ENCODE measurements at places on chromosomes 5 and 9.

DNA sequence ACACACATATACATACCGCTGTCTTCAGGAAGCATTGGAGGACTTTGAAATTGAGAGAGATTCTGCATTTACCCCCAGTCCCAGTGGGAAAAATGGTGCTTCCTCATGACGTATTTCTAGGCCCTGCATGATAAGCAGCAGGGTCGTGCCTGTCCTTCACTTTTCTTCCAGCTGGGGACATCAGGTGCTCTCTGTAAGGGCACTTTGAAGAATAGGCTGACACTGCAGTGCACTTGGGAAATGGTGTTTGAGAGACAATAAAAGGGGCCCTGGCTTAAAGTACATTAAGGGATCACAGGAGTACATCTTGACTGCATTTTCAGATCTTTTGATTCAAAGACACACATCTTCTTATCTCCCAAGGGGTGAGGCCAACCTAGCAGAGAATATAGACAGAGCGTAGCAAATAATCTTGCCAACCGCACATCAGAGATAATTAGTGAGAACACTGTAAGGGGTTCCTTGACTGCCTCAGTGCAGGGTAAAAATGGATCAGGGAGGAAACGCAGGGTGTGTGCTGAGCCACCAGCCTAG, 437.9 kb downstream of the CSNK1G3 start:
- DNase-seq, result no peak

- DNase-seq, result no peak
These were observed 44.6 kb downstream of the FOCAD start for GRCh38 chr9:20728493-20729220.

GRCh38 chr5:154756009-154756867, 1.1 kb downstream of the LARP1 start:
- DNase-seq, result no peak

DNA sequence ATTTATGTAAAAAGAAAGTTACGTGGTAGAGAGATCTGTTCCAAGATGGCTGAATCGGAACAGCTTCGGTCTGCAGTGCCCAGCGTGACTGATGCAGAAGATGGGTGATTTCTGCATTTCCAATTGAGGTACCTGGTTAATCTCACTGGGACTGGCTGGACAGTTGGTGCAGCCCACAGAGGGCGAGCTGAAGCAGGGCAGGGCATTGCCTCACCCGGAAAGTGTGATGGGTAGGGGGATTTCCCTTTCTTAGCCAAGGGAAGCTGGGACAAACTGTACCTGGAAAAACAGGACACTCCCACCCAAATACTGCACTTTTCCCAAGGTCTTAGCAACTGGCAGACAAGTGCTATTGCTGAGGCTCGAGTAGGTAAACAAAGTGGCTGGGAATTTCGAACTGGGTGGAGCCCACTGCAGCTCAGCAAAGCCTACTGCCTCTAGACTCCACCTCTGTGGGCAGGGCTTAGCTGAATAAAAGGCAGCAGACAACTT, 13.1 kb upstream of the HSD17B4 start:
- DNase-seq, result no peak

DNA sequence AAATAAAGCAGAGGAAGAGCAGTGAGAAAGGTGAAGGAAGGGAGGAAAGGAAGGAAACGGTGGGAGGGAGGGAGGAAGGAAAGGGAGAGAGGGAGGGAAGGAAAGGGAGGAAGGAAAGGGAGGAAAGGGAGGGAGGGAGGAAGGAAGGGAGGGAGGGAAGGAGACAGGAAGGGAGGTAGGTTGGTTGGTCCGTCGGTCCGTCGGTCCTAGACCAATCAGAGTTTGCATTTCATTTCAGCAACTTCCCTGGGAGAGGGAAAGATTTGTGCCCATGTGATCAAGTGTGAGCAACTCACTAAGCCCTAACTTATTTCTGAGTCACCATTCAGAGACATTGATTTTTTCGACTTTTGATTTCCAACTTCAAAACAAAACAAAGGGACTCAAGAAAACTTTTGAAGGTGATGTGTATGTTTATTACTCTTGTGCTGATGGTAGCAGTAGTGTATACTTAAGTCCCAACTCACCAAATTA, 18.8 kb downstream of the NANS start:
- no peak for DNase-seq

- DNase-seq, result no peak
These were observed 15.3 kb downstream of the C9orf152 start for GRCh38 chr9:110192531-110193261.

DNA sequence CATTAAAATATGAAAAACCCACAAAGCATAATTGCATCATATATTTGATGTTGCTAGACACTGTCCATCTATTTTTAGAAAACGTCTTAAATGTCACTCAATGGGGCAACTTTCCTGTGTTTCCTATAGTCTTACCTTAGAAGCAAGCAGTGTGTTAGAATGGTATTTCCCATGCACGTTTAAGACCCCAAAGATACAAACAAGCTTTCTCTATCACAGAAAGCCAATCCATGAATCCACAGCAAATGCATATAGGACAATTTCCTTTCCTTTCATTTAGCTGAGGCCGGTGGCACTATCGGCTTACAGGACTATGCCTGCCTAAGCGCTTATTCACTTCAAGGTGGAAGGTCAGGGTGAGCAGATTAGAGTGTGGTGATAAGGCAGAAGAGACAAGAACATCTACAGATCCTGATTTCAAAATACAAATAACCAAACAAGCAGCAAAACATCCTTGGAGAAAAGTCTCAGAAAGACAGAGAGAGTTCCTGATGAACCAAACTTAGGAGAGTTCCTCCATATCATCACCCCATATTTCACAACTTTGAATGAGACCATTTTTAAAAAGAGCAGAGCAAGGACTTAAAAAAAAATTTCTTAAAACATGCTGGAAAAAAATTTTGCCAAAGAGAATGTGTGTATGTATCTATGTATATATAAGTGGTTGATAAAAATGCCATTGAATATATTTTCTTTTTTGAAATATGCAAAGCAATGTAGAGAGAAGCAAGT, 57.2 kb downstream of the MEF2C start:
- DNase-seq, result no peak

DNA sequence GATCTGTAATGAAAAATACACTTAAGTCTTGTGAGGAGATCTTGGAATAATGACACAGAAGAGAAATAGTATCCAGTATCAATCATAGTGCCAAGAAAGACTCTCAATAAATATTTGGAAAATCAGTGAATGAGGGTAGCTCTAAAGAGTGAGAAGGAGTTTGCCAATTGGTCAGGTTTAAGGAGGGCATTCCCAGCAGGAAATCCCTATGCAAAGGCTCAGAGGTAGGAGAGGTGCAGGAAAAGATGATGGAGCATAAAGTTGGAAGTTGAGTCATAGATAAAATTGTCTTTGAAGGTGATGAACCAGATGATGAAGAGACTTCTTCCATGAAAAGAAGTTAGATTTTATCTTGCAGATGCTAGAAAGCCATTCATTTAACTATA, 27.8 kb downstream of the TNPO1 start:
- no peak for DNase-seq

DNA sequence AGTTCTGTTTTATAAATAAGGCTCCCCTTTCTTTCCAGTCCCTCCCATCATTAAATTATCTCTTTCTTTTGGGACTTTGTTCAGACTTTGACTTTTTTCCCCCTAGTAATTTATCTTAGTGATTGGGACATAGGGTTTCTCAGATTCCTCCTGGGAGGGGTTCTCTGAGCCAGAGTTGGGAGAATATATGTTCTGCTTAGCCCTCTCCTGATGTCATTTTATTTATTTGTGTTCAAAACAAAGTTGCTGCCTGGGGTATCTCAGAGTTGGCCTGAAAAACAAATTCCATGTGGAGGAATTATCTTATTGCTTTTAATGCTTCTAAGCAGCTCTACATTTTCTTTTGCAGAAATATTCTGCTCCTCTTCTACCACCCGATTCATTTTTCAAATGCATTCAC, 211.0 kb downstream of the PCSK5 start:
- no peak for DNase-seq

DNA sequence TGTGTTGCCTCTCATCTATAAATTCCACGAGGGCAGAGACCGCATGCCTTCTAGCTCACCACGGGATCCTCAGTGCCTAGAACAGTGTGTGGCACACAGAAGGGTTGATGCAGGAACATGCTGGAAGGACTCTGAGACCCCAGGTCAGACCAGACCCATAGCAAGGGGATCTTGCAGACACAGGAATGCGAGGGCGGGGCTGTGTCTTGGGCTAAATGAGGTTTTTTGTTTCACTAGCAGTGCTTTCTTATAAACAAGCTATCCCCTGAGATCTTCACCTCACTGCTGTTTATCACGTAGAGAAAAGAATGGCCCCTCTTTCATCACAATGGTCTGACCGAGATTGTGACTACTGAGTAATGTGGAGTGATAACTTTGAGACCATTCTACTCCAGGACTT, 122.4 kb downstream of the IRX2 start:
- DNase-seq, result no peak

GRCh38 chr5:4700069-4700468, 440.1 kb upstream of the ADAMTS16 start:
- DNase-seq, result no peak

- DNase-seq, result no peak
These were observed 86.1 kb downstream of the EDIL3 start for GRCh38 chr5:84298628-84299027.

DNA sequence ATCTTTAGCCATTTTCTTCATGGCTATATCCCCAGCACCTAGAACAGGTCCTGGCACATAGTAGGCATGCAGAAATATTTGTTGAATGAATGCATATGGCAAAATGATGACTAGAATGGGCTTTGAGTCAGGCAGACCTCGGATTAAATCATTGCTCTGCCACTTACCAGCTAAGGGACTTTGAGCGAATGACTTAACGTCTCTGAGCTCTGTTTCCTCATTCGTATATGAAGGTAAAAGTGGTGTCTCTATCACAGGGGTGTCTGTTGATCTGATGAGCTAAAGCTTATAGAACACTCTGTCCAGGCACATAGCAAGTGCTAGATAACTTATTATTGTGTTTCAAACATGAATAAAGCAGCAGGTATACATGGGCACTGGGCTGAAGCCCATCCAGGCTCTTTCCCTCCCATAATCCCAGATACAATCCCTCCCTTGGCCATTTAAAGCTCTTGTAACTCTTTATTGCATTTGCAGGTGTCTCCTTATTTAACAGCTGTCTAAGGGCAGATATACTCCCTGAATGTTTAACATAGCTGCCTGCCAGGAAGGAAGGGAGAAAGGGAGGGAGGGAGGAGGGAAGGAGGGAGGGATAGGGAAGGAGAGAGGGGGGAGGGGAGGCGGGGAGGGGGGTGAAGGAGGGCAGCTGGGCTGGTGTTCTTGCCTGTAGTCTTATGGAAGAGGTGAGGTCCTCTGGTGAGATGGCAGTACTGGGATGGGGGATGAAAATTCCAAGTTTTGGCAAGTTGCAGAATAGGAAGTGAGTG, 23.2 kb upstream of the STXBP1 start:
- no peak for DNase-seq

DNA sequence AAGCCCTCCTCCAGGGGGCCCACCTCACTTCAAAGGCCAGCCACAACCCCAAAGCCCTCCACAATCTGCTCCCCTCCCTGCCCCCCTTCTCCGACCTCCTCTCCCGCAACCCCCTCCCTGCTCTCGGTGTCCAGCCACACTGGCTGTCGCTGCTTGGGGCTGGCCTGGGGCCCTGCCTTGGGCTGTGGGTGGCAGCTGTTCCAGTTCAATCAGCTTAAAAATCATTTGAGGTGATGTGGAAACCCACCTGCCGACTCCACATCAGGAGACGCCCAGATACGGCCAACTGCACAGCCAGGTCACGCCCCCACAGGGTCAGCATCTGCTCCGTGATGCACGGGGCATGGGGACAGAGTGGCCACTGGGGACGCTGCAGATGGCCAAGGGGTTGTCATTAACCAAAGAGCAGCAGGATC, 107.0 kb upstream of the MVB12B start:
- DNase-seq, result no peak

- no peak for DNase-seq
These were observed 13.5 kb upstream of the TTLL11 start for GRCh38 chr9:122106576-122106975.

DNA sequence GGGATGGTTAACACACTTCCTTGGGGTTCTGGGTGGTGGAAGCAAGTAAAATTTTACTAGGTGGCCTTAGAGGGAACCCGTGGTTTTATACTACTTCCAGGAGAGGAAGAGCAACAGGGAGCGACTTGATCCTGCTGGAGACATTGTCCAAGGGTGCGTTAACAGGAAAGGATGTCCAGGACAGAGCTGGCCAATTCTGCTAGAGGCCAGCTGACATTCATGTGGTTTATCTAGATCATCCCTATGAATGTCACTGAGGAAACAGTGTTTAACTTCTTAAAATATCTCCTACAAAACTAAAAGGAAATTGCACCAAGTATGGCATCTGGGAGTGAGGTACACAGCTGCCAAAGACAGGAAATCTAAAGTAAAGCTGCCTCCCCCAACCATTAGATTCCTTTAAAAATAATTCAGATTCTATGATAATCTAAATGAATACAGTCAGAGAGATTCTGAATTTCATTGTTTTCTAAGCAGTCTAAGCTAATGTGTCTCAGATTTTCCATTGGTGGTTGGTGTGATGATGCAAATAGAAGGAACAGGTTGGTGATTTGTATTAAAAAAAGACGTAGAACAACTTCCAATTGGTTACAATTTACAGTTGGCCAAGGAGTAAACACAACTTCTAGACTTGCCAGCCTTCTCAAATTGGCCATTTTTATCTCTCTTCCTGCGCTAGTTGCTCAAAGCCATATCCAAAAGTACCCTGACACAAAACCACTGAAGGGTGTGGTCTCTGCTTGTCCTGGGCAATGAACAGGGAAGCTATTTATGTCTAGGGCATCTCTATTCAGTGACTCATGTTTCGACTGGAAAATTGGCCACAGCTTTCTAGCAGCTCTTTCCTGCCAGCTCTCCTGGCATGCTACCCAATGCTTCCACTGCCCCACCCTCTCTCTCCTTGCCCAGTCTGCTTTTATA, 574.7 kb upstream of the MEF2C start:
- no peak for DNase-seq

- no peak for DNase-seq
These were observed 16.9 kb downstream of the SEMA6A start for GRCh38 chr5:116557669-116558271.

DNA sequence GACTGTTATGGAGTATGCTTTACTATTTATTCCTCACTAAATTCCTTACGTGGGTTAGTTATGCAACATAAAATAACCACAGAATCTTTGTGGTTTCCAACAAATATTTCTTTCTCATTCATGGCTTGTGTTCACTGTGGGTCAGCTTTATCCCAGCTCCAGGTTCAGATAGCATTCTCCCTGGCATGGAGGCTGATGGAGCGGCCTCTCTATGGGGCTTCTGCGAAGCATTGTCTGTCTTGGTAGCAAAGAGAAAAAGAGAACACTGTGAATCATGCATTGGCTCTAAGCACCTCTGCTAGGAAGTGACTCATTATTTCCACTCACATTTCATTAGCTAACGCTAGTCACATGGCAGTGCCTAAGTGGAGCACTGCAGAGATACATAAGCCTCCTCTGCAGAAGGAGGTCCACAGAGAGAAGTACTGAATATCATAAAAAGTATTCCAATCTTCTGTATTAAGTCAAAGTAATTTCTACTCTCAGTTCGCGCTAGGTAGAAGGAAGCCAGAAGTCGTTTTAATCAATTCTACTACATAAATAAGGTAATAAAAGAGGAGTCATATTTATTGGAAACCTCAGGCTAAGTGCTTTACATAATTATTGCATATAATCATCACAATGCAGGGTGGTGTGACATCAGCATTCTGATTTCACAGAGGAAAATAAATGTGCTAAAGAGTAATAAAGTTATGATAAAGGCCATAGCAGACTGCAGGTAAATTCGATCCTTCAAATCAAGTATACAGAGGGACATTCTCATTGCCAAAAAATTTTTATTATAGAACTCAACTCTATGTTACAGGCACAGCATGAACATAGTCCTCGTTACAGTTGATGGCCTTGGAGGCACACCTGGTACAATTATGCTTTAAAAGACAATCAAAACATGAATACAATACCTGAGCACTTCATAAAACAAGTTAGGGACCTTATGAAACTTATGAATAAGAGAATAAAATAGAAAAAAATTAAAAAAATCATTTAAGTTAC, 531.1 kb downstream of the CETN3 start:
- no peak for DNase-seq
